ENCODE measurements at places on chromosomes 13 and 19. TPM values are rescaled to one million over a fixed set of nuclear protein-coding genes. Genes with fewer than 3 reads are reported as not detected.

GRCh38 chr13:40986101-40986856, 32.8 kb downstream of the ELF1 start:
- DNase-seq: no peak

GRCh38 chr19:52270266-52270885, 989 bp downstream of the ZNF766 start:
- DNase-seq: no peak

DNA sequence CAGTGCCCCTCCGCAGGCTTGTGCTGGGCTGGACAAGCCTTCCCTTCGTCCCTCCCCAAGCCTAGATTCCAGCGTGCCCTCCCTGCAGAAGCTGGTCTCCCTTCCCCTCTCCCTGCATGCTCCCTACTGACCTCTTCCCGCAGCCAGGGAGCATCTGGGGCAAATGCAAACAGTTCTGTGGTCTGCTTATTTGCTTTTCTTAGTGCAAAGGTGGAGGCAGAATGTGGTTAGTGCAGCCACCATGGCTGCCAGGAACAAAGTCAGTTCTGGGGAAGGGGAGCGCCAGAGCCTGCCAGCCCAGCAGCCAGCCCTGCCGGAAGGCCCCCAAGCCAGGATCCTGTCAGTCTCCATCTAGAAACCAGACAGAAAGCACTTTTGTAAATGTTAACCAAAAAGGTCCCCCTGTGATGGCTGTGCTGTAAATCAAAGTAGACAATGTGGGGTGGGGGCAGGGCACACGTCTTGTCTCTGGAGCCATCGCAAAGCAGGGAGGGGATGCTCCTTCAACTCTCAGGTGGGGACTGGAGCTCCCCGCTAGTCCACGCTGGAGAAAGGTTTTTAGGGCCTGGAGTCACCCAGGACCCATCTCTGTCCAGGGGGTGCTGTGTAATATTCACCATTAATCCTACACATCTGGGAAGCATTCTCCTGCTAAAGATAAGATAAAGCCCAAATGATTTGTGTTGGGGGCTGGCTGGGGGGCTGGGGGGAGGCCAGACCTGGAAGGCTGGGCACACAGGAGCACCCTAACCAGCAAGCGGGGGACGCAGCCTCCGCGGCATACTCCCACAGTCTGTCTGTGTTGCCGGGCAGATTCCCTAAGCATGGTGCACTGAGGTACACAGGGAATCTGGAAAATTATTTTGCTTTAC, 30.9 kb downstream of the SERP2 start:
- DNase-seq: no peak

- DNase-seq: no peak
Measured at GRCh38 chr19:11014403-11014911, 53.6 kb downstream of the SMARCA4 start.

- no peak for DNase-seq
Measured at GRCh38 chr13:98875146-98875729, 102.6 kb downstream of the DOCK9 start.

Gene CRTC1
- total RNA-seq: 8.2 TPM

Gene ZNF440
- total RNA-seq: 5.2 TPM

Gene SH2D3A
- total RNA-seq: 0.12 TPM

All from heart left ventricle (tissue), 16 donors.